ENCODE measurements at places on chromosomes 13 and 19. TPM values are rescaled to one million over a fixed set of nuclear protein-coding genes. Genes with fewer than 3 reads are reported as not detected.

SLC10A2 gene
- total RNA-seq = not detected

KANK3 gene
- total RNA-seq = not detected

BST2 gene
- not detected for total RNA-seq

PEG3 gene
- total RNA-seq = not detected

GRCh38 chr19:7869453-7869909 lies 4.7 kb downstream of the PRR36 start:
- DNase-seq = no peak

GRCh38 chr19:32287811-32288227 lies 57.6 kb upstream of the ZNF507 start:
- DNase-seq = peak; percentile 36

- no peak for DNase-seq
These were observed 74.7 kb downstream of the MUC16 start for GRCh38 chr19:8935460-8935859.
